NCI-H2227 treated with DMSO at 0.1 percent for 48 hours (cell line): ENCODE measurements at places on chromosomes 5 and 9.

GRCh38 chr9:97627624-97628023 lies 5.5 kb downstream of the TSTD2 start:
- DNase-seq = no peak

DNA sequence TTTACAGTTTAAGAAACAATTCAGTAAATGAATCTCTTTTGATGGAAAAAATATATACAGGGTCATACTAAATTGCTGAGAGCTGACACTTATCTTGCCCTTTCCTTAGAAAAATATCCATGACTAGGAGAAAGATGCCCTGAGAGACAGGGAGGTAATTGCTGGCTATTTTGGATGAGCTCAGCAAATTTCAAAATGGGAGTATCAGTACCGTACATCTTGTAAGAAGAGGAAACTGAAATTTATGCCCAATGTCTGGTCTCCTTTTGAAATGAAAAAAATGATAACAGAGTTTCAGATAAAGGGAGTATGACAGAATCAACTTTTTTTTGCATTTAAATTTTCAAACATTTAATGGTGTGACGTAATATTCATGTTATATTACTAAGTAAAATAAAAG lies 415.8 kb upstream of the CDH10 start:
- peak; percentile 82 for DNase-seq

DNA sequence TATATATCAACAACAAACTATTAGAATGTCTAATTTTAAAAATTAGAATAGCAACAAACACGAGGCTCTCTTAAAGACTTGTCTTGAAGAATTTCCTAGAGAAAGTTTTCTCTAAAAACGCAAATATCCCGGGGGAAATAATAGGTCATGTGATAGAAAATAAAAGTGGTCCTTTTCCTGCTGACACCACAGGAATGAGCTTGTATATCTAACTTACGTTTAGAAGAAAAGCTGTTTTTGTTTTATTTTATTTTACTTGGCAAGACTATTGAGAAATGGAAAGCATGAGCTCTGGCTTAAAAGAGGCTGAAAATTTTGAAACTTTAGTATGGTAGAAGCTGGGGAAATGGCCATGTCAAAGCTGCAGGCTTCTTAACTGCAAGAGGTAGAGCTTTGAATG lies 465.0 kb downstream of the AGTPBP1 start:
- no peak for DNase-seq

- peak; percentile 71 for DNase-seq
These were observed 779.1 kb downstream of the NR2F1-AS1 start for GRCh38 chr5:92801911-92802310.

GRCh38 chr5:68771221-68771620 lies 322.6 kb upstream of the SLC30A5 start:
- no peak for DNase-seq

GRCh38 chr9:107734256-107735013 lies 244.9 kb upstream of the KLF4 start:
- DNase-seq = no peak

GRCh38 chr9:784202-784601 lies 57.3 kb upstream of the DMRT1 start:
- DNase-seq = no peak

GRCh38 chr5:139903795-139904565 lies 108.4 kb downstream of the PSD2 start:
- no peak for DNase-seq

DNA sequence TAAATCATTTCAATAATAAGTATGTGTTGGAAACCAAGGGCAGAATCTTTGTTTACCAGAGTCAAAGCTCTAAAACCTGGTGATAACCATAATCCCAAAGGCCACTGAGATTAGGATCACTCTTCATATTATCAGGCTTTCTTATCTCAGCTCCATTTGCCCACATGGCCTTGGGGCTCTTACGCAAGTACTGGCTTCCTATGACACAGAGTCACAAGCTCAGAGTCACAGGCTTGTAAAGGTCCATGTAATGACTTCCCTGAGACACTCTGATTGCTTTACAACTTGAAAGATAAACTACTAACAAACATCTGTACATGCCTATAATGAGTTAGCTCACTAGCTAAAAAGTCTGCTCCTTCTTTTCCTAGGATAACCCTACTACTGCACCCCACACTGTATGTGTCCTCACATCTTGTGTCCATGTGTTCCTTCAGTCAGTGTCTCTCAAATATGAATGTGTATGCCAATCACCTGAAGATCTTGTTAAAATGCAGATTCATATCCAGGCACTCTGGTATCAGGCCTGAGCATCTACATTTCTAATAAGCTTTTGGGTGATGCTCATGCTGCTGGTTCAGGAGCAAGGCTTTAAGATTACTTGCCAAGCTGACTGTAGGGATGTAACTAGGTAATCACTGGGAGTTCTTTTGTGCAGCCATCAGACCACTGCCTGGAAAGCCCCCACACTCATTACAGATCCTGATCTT lies 28.4 kb downstream of the SEMA6A start:
- no peak for DNase-seq

DNA sequence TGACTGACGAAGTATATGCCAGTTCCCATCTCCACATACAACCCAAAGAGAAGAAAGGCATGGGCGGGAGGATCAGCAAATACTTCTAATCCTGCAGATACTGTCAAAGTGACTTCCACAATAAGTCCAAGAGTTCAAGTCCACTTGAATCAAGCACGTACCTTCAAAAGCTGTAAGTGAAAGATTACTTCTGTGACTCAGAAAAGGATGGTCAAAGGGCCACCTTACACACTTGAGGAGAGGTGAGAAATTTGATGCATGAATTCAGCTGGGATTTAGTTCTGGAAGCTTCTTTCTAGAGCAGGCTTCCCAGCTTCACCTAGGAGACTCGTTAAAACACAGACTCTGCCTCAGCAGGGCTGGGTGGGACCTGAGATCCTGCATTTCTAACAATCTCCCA lies 357.5 kb downstream of the GLIS3 start:
- no peak for DNase-seq

GRCh38 chr5:165360784-165361542 lies 1855.5 kb downstream of the MAT2B start:
- DNase-seq = peak; percentile 24

DNA sequence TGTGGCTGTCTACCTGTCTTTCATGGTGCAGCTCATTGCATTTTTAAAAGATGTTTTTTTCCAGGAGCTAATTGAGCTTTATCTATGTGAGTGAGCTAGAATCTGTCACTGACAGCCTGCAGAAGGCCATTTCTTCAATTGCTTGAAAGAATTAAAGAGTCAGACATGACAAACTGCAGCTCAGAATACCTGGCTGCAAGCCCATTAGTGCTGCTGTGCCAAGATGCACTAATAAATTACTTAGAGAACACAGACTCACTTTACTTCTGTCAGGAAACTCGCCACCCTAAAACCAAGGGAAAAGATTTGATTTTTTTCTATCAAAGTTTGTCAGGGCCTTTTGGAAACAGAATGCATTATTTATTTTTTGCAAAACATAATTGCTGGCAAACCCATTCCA lies 368.3 kb downstream of the CAAP1 start:
- no peak for DNase-seq

DNA sequence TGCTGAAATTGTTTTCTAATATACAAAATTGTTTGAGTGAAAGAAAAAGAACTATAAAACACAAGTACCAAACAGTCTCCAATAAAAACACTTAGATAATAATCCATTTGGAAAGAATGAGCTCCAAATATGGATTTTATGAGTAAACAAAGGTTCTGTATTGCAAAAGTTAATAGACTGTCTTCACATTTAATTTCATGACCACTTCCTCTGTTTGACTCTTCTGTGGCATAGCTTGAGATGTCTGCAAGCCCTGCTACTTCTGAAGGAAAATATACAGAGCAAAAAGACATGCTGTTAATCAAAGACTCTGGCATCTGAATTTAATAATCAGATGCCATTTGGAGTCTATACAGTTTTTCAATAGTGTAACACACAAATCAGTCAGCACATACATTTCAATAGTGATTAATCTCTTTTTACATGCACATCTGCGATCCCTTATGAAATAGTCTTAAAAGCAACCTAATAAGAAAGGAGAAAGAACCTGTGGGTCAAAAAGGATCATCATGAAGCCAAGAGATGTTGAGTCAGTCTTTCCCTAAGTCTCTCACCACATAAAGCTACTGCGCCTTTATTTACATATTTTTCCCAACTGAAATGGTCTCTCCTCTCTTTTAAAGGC lies 165.4 kb upstream of the LHFPL2 start:
- no peak for DNase-seq

DNA sequence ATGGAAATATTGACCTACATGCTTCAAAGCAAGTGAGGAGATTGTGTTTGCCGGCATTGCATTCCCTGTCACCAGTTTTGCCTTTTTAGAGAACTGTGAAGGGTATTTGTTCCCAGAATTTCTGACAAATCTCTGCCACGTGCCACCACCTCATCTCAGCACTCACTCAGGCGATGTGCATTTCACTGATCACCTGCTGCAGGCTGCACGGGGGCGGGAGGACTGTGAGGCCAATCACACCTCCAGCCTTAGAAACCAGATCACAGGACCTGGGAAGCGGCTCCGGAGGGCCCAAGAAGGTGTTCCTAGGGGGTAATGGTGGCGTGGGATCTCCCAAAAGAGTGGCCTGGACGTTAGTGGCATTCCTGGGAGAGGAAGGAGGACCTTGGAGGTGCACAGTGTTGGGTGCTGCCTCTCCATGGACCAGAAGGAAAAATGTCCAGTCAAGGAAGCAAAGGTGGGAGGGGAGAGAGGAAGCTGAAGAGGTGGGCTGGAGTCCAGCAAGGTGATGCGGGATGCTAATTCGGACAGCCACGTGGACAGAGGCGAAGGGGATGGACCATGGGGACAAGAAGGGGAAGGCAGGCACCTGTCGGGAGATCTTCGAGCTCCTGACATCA lies 63.6 kb upstream of the OLFM1 start:
- DNase-seq = no peak

GRCh38 chr9:8627976-8628679 lies 828.5 kb upstream of the DMAC1 start:
- peak; percentile 95 for DNase-seq

GRCh38 chr9:15239816-15240215 lies 67.2 kb downstream of the TTC39B start:
- DNase-seq = no peak

- DNase-seq = no peak
These were observed 43.2 kb downstream of the KCNT1 start for GRCh38 chr9:135745189-135745588.

DNA sequence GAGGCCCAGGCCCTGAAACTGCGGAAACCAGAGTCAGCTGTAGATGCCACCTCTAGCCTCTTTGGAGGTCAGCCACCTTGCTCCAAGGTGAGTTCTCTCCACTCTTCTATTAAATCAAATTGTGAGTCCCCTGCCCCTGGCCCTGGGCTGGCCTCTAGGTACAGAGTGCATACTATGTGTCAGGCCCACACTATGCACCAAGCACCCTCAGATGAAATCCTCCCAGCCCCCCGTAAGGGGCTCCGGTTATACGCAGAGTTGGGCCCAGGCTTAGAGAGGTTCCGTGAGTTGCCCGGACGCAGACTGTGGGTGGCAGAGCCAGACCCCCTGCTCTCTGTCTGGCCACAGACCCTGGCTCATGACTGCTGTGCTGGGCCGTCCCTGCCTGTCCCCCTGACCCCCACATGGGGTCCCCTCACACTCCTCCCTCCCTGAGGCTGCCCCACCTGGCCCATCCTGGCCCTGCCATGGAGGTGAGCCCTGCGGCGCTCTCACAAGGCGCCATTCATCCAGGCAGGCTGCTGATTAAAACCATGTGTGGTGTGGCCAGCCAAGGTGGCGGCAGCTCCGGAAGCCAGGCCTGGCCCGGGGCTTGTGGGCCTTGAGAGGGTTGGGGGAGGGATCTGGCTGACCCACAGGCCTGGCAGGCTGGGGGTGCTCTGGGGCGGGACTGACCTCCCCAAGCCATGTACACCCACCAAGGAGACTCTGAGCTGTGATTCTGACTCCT lies 65.5 kb upstream of the SYNPO start:
- no peak for DNase-seq

GRCh38 chr9:36625006-36625615 lies 52.4 kb downstream of the MELK start:
- DNase-seq = no peak

- DNase-seq = no peak
These were observed 18.7 kb upstream of the AGGF1 start for GRCh38 chr5:77011498-77011897.

- DNase-seq = no peak
These were observed 41.3 kb upstream of the TESK1 start for GRCh38 chr9:35563791-35564197.

GRCh38 chr5:7540736-7541485 lies 145.0 kb downstream of the ADCY2 start:
- no peak for DNase-seq

- DNase-seq = no peak
These were observed 30.3 kb upstream of the LCP2 start for GRCh38 chr5:170327829-170328228.
